ENCODE measurements at places on chromosomes 3 and 15.

DNA sequence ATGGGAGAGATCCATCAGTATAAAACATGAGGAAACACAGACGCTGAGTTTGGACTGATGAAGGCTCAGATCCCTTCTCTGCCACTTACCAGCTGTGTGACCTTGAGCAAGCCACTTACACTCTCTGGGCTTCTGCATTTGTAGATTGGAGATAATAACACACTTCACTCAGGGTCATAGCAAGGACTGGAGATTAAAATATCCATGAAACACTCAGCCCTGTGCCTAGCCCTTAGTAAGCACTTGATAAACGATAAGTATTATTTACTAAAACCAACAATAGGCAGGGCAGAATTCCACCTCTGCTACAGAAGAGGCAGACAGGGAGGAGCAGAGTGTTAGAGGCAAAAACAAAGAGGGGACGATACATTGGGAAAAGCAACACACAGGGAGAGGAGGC, 420.5 kb upstream of the WNT5A start:
- no peak for DNase-seq

GRCh38 chr15:39145854-39146625, 434.8 kb upstream of the THBS1 start:
- DNase-seq, result no peak

- DNase-seq, result no peak
Observed at GRCh38 chr15:66773129-66773873, 71.3 kb downstream of the SMAD6 start.

GRCh38 chr15:92409521-92409920, 15.8 kb downstream of the ST8SIA2 start:
- DNase-seq, result no peak

DNA sequence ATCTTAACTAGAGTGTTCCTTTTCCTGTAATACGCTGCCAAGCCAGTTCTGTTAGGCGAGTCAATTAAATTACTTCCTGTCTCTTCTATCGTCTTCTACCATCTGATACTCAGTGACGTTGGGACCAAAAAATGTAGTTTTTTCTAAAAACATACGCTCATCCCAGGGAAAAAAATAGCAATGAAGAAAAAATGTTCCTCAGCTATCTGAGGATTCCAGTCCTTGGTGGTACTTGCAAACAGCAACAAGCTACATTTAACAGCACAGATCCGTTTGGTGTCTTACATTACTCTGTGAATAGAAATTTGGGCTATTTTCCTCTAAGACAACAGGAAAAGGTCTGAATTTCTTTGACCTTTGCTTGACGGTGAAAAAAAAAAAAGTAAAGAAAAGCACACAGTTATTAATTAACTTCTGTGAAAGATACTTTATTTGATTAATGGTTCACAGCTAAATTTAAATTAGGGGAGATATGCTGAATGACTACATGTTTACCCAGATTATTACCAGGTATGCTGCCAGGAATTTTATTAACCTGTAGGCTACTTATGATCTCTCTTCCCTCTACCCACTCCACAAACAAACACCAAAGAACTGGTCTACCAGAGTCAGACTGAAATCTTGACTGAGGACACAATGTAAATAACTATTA, 254.4 kb upstream of the ZPLD1 start:
- no peak for DNase-seq

DNA sequence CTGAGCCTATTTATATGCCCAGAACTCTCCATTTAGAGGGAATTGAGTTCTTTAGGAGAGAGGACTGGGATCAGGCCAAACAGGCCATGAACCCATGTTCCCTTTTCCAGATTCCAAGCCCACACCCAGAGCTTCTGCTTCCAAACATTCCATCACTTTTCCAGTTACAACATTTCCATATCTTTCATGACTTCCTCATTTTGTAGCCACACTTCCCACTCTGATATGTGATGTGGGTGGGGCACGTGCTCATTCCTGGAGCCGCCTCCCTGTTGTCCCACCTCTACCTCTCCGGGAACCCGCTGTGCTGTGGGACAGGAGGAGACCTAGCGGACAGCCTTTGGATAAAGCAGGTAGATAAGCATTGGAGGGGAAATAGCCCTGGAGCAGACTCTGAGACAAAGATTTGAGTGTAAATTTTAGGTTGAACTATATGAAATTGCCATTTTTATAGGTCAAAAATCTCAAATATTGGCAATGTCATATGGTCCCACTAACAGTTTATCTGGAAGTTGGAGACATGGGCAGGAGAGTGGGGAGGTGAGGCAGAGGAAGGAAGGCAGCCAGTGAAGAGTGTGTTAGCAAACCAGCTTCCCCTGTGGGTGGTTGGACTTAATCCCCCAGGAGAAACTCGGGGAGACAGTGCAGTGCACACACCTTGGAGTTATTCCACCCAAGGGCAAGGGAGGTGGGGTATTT, 31.8 kb downstream of the CYP8B1 start:
- DNase-seq, result no peak

GRCh38 chr15:45048794-45049631, 26.0 kb downstream of the SORD start:
- no peak for DNase-seq

DNA sequence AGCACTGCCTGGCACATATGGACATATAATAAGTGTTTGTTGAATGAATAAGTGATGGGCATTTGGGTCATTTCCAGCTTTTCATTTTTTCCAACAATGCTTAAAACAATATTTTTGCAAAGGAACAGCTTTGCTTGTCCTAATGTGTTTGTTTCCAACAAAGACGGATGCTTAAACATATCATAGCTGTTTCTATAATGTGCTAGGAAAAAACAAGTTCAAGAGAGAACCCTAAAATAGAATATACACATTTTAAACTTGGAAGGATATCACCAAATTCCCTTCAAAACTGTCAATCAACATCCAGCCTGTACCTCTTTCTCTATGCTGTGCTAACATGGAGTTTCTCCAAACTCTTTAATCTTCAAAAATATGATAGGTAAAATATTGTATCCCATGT, 224.5 kb upstream of the WNT5A start:
- DNase-seq, result no peak

GRCh38 chr3:40278791-40279190, 30.7 kb upstream of the EIF1B start:
- no peak for DNase-seq

- DNase-seq, result no peak
Observed at GRCh38 chr3:100083209-100083608, 31.1 kb downstream of the FILIP1L start.

- DNase-seq, result peak; percentile 44
Observed at GRCh38 chr3:110521019-110521418, 550.6 kb upstream of the NECTIN3 start.

GRCh38 chr3:192514081-192514753, 213.1 kb downstream of the FGF12 start:
- DNase-seq, result peak; percentile 35

DNA sequence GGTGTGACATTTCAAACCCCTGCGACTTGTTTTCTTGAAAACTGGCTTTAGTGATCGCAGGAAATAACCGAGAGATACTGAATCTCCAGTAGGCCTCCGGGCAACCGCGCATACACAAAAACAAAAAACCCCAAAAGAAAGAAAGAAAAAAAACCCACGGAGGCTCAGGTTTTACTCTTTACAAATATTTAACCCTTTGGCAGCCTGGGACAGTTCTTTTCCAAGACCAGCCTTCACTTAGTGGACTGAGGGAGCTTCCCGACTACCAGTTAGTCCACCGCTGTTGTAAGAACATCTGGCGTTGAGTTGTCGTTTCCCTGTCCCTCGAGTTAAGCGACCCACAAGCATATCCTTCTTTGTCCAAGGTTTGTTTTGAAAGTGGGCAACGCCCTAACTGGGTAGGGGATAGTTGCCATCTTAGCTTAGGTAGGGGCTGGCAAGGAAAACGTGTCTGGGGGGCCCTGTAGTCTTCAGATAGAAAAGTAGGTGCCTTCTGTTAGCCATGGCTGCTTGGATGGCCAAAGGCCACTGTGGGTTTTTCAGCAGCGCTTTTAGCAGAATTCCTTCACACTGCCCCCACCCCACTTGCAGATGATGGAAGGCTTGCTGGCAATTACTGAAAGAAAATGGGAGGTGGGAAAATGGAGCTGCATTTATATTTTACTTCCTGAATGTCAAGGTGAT, 6.9 kb downstream of the ISL2 start:
- no peak for DNase-seq

GRCh38 chr3:55339819-55340218, 147.3 kb downstream of the WNT5A start:
- DNase-seq, result no peak

GRCh38 chr15:84715441-84716035, 401 bp downstream of the SEC11A start:
- DNase-seq, result no peak

DNA sequence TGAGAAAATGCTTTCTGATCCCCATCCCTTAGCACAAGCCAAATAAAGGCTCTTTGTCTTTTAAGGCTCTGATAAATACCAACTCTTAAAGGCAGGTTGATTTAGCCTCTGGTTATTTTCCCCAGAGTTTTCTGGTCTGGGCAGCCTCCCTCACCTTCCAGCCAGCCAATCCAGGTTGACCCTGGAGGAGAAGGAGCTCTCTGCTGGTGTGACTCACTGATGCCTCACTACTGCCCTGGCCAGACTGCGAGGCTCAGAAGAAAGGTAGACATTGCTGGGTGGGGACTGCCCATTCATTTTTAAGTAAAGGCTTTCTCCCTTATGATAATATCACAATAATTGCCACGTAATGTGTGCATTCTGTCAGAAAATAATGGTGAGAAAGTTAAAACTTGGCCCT, 37.1 kb downstream of the SLCO3A1 start:
- DNase-seq, result no peak

- DNase-seq, result no peak
Observed at GRCh38 chr15:64695561-64695992, 79.8 kb downstream of the RBPMS2 start.

DNA sequence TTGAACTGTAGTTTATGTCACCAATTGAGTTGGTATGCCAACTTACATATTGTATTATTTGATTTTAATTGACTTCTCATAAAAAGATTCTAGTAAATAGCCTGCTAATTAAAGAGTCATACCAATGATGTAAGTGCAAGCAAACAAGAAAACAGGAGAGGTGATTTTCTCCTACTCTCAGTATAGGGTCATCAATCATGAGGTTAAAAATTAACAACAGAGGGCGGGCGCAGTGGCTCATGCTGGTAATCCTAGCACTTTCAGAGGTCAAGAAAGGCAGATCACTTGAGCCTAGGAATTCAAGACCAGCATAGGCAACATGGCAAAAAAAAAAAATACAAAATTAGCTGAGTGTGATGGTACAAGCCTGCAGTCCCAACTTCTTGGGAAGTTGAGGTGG, 108.7 kb downstream of the MYO9A start:
- DNase-seq, result no peak

DNA sequence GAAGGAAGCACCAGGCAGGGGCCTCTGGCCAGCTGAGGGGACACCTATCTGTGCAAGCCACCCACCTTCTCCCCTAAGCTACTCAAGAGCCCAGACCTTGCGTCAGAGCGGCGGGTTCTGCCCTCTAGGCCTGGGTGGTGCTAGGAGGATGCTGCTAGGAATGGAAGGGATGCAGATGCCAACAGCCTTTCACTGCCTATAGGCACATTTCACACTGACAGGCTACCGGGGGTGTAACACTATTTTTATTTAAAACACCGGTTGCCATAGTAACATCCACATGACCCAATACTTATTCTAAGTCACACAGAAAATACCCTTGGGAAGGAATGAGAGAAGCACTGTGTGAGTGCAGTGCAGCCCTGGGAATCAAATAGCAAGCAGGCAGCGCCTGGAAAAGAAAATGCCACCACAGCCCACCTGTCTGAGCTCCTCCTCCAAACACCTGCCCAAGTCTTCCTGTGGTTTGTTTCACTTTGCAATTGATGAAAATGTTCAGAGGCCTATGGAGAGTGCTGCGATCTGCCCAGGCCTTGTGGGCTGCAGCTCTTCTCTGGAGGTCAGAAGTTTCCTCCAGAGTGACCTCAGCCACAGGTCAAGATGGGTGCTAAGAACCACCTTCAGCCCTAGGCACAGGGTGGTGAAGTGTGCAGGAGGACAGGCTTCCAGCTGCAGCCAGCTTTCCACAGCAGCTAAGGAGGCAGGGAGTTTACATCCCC, 113.5 kb upstream of the TOPAZ1 start:
- no peak for DNase-seq

DNA sequence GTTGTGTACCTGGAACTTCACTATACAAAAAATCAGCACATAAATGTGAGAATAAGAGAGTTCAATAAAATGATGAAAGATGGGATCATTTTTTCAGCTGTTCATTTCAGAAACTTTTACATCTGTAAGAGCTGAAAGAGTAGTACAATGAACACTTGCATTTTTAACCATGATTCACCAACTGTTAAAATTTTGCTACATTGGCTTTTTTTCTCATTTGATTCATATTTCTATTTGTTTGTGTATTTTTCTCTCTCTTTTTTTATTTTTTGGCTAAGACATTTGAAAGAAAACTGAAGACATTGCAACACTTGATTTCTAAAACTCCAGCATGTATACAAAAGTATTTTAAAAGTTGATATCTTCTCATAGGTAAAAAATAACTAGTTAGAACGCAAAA, 98.3 kb upstream of the CDIN1 start:
- DNase-seq, result no peak

DNA sequence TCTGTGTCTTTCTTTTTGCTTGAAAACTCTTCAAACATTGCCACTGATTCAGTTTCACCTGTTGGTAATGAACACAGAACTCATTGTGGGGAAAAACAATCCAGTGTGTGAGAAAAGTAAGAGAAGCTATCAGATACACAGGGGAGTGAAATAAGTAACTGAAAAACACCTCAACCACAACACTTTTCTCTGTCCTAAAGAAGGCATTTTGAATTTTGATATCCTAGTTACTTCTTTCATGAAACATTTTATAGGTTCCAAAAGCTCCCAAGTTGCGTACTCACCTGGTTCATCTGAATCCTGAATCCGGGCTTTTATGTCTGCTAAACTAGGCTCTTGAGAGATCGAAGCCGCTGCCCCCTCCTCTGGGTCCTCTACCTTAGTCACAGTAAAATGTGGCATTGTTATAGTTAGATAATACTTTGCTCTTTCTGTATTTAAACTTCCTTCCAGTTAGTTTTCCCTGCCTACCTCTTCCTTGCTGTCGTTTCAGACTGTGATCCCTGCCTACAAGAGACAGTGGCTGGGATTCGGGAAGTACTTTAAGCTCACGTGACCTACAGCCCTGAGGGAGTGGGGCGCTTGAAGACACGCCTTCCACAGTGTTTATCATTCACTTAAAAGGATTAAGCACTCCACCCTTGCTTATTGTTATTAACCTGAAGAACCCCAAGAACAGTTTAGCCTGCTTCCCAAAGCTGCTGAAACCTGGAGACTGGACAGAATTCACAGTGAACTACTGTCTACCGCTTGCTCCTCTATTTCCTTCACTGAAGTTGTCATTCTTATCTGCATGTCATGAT, 19.1 kb downstream of the SLC12A6 start:
- peak; percentile 19 for DNase-seq

- no peak for DNase-seq
Observed at GRCh38 chr3:78455712-78456433, 1311.9 kb downstream of the ROBO1 start.

GRCh38 chr3:169610888-169611291, 52.6 kb downstream of the MECOM start:
- DNase-seq, result no peak

- no peak for DNase-seq
Observed at GRCh38 chr3:148087601-148088371, 609.9 kb upstream of the AGTR1 start.

- DNase-seq, result no peak
Observed at GRCh38 chr15:99522288-99522687, 43.5 kb upstream of the MEF2A start.

Data from astrocyte of the cerebellum (primary cell).